ENCODE measurements at places on chromosomes 7 and 10. TPM values are rescaled to one million over a fixed set of nuclear protein-coding genes. Genes with fewer than 3 reads are reported as not detected.
A peak's percentile ranks its signal among the peaks of the same experiment; 100 is the strongest.

DNA sequence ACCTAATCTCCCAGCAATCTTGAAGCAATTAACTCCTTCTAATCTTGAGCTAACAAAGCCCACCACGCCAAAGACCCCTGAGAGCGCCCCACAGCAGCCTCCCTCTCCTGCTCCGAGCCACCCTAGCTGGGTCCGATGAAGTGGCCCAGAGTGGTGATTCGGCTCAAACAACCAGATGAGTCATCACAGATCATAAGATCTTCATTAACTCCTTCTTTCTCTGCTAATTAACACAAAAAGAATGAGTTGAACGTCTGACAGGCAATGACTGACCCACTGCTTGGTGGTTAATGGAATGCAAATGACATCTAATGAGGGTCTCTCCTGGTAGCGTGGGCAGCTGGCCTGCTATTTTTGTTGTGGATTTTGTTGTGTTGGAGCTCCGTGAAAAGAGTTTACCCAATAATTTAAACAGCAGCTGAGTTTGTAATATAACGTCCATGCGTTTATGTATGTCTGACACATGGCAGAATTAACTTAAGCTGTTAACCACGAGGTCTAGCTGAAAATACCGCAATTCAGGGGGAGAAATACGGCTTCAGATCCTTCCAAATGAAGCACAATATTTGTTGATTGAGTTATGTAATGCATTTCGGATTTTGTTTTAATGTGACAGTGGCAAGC is 161.4 kb downstream of the RAB11FIP2 start:
- DNase-seq, result no peak

DNA sequence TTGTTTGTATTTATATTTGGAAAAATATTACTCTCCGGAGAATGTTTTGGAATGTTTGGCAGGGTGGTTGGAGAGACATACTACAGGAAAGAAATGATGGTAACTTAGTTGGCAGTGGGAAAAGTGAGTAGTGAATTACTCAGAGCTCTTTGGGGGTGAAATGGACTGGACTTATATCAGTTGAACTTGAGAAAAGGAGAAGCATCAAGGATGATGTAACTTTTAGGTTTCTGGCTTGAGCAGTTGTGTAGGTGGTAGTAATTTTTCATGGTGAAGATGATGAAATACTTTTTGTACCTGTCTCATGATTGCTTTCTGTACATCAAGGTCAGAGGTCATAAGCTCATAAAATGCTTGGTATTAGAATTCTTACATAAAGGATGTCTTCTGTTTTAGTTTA is 617.2 kb downstream of the AUTS2 start:
- no peak for DNase-seq

DNA sequence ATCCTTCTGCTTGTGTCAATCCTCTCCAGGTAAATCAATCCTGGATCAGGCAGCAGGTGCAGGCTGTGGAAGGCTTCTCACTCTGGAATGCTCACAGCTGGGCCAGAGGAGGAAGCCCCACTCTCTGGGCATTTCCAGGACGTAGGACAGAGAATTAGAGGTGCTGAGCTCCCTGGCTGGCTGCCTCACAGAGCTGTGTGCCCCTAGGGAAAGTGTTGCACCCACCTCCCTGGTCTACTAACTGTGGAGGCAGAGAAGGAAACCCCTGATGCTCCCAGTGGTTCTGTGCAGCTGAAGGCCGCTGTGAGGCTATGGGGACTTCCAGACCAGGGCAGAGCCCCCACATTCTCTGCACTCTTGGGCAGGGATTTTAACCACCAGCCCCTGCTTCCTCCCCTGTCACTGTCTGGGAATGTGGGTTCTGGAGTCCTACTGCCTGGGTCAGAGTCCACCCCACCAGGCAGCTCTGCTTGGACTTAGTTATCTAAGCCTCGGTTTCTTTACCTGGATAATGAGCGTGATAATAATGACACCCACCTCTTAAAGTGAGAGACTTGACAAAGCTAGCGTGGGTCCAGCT is 73.5 kb upstream of the EEPD1 start:
- DNase-seq, result no peak

GRCh38 chr7:107125475-107125874 is 43.3 kb upstream of the HBP1 start:
- DNase-seq, result peak; percentile 12

Gene ZNF804B
- not detected for total RNA-seq
